ENCODE measurements at places on chromosomes 7 and 10.
A peak's percentile ranks its signal among the peaks of the same experiment; 100 is the strongest.

- DNase-seq: peak; percentile 81
Measured at GRCh38 chr10:73076360-73077183, 20.1 kb downstream of the P4HA1 start.

DNA sequence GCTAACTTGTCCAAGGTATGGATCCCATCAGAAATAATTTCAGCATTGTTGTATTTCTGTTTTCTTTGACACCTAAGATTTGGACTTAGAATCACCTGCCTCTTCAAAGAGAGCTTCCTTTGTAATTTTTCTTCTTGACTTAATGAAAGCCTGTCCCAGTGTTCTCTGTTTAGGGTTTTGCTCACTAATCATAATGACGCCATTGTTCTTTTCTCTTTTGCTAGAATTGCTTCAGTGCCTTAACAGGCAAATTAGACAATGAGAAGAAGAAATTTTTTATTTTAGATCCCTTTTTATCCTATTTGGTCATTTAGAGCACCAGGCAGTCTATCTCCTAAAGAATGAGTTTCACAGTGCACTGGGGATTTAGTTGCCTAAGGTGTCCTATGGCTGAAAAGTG is 128.5 kb downstream of the SND1 start:
- no peak for DNase-seq

- no peak for DNase-seq
Measured at GRCh38 chr10:16521311-16522016, at the start of gene C1QL3. C1QL3 (minus strand) TSS chr10:16521879; CDS start chr10:16521065, 814 bp downstream.

DNA sequence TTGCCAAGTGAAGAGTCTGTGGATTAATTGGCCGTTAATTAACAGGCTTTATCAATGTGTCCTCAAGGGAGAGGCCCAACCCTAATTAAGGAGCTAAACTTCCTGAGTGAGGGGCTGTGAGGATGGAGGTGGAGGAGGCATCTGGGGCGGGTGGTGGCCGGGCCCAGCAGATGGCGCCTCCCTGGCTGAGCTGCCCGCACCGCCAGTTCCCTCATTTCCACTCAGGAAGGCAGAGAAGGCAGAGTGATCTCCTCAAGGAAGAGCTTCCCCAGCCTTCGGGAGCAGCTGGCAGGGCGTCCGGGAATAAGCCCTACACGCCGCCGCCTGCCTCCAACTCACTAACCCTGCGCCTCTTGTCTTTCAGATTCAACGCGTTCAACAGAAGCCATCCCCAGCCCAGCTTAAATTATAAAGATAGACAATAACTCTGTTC is 112.2 kb downstream of the CYTH3 start:
- peak; percentile 70 for DNase-seq

DNA sequence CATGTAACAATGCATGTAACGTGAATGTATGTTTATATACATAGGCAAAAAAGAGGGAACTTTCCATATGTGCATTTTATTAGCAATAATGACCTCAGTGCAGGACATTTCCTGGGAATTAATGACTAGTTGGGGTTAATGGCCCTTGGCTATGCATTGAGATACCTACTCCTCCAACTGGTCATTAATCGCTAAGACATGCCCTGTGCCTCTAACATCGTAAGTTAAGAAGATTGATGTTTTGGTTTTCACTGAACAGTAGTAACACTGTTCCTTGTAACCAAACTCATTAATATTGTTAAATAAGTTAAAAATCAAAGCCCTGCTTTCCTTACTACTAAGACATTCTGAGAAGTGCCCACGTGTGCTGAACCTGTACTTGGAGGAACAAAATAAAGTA is 61.7 kb downstream of the SEMA3D start:
- no peak for DNase-seq

DNA sequence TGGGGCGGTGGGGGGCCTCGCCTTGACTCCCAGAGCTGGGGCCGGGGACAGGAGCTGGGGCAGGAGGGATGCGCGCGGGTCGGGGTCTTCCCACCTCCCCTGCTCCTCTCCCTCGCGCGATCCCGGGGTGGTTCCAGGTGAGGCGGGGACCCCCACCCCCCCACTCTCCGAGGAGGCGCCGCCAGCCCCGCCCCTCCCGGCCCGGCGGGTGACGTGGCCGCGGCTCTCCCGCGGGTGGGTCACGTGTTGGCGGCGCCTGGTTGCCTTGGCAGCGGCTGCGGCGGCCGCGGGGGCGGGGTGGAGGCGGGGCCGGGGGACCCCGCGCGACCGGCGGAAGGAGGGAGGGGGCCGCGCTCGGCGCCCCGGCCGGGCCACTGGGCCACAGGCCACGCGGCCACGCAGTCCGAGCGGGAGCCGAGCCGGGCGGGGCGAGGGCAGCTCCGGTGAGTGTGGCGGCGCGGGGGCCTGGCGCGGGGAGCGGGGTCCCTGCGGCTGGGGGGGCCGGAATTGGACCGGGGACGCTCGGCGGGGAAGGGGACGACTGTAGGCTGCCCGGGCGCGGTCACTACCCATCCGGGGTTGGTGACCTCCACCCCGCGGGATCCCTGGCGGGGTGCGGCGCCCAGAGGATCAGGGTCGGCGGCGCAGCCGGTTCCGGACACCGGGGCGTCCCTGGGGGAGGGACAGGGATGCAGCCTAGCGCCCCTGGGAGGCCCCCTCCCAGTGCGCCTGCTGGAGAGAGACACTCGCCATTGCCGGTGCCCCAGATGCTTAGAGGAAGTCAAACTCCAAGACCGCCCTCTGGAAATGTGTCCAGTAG is at the start of gene ORAI2:
ORAI2 (plus strand) TSS at position 357 of the 820 bp plus-strand sequence. CDS start 5,382 bp downstream, outside the sequence.
- peak; percentile 45 for DNase-seq

DNA sequence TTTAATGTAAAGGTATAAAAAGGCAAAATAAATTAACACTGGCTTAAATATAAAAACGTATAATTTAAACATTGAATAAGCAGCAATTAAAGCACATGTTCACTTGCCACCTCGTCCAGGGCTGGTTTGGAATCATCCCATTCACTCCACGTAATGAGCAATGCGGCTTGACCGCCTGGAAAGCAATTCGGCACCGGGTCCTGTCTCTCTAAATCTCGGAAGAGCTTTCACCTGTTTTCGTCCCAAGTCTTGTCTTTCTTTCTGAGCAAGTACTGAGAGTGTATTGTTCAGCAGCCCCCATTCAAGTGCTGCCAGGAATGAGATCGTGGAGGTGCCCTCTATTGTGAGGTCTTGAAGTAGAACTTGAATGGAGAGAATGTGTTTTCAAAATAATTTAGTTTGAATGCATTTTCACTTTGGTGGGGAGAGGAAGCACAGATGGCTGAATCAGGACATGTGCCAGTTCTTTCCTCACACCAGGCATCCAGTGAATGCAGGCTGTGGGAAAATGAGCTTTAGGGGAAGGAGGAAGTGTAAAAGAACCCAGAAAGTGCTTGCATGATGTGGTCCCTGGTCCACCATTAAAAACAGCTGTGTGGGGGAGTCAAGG is 515.2 kb downstream of the REEP3 start:
- no peak for DNase-seq

DNA sequence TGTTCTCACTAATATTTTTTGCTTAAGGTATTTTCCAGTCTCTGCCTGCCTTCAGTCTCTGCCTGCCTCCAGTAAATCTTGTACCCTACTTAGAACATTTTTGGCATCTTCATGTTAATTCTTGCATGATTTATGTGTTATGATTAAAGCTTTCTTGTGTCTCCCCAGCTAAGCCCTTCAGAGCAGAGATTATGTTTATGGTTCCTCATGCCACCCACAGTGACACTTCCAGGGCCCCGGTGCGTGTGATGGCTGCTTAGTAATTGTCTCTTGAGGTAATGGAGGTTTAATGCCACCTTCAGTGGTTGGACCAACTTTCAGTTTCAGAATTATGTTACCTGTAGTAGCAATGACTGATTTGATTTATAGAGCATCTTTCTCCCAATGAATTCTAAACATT is 70.6 kb upstream of the MET start:
- no peak for DNase-seq

- no peak for DNase-seq
Measured at GRCh38 chr10:104680467-104681401, 39.6 kb downstream of the SORCS3 start.

DNA sequence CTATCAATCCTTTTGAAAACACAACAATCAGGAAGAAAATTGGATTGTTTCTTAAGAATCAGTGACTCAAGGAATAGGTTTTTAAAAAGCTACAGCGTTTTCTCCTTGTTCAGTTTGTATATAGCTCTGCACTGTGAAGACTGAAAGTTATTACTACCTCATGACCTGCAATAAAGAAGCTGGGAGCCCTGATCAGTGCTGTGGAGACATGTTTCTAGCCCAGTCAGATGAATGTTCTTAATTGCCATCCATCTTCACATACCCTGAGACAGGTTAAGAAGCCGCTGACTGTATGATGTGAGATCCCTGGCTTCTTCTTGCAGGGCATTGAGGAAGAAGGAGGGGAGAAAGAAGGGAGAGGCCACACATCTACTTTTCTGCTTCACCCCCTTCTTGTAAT is 58.0 kb upstream of the VWC2 start:
- DNase-seq: no peak

GRCh38 chr7:126780993-126781392 is 471.7 kb downstream of the GRM8 start:
- no peak for DNase-seq

GRCh38 chr10:112950714-112951358 is 789 bp downstream of the TCF7L2 start:
- DNase-seq: no peak

GRCh38 chr10:98332623-98333269 is 64.8 kb upstream of the LOXL4 start:
- no peak for DNase-seq

DNA sequence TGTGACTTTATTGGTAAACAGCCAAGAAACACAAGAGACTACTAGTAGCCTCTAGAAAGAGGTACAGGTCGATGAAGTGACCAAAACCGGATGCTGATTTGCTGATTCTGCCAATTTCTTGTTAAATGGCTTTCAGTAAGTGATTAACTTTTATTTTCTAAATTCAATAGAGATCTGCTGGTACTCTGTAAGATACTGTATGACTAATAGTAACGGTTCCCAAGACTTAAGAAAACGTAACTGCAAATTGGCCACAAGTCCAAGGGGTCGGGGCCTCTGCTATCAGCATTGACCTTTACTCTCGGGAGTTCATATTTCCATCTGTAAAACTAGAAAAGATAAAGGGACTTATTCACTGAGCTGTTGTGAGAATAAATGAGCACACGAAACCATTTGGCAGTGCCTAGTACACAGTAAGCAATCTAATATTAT is 1.4 kb downstream of the FAM3C start:
- no peak for DNase-seq

GRCh38 chr10:37957841-37958240 is 18.6 kb downstream of the ZNF25 start:
- no peak for DNase-seq

DNA sequence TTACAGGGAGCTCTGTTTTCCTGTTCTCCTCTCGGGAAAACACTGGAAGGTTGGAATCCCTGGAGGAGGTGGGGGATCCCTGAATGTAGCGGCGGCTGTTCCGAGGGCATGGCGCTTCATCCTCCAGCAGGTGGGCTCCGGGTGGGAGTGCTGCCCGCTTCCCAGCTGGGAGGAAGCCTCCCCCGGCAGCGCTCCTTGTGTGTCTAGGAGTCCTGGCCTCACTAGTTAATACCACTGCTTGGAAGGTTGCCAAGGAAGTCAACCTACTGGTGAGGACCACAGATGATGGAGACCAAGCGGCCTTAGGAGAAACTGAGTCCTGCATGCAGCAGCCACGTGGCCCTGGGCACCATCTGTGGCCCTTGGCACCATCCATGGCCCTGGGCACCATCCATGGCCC is 151.9 kb upstream of the PFKP start:
- no peak for DNase-seq

GRCh38 chr10:114131094-114131493 is 42.9 kb downstream of the CCDC186 start:
- no peak for DNase-seq

GRCh38 chr7:141431140-141431479 is 120.1 kb upstream of the AGK start:
- no peak for DNase-seq

GRCh38 chr10:96118604-96119450 is 11.3 kb upstream of the ZNF518A start:
- DNase-seq: no peak

DNA sequence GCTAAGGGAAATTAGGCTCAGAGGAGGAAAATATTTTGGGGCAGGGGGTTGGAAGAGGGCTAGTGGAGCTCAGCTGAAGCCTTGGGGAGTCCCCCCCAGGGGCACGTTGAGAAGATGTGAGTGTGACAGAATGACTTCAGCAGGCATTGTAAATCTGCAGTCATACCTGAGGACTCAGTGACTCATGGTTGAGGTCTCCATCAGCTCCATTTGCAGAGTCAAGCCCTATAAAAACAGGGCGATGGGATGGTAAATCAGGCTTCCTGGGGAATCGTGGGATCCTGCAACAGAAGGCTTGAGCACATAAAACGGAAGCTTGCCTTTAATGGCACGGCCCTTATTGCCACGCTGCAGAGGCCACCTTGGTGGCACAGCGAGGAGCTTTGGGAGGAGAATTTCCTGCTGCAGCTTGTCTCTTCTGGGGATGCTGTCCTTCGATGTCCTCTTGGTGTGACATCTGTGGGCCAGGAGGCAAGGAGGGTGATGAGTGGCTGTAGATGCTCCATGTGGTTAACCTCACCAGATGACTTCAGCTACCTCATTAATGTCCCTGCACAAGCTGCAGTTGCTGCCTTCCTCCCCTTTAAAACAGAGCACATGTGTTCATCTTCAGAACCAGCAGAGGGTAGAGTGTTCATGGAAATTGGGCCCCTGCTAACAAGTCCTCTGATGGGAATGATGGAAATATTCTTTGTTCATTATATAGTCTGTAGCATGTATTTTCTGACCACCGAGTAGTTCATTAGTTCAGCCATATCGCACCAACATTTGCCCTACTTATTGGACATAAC is 285.9 kb downstream of the LRMDA start:
- no peak for DNase-seq

DNA sequence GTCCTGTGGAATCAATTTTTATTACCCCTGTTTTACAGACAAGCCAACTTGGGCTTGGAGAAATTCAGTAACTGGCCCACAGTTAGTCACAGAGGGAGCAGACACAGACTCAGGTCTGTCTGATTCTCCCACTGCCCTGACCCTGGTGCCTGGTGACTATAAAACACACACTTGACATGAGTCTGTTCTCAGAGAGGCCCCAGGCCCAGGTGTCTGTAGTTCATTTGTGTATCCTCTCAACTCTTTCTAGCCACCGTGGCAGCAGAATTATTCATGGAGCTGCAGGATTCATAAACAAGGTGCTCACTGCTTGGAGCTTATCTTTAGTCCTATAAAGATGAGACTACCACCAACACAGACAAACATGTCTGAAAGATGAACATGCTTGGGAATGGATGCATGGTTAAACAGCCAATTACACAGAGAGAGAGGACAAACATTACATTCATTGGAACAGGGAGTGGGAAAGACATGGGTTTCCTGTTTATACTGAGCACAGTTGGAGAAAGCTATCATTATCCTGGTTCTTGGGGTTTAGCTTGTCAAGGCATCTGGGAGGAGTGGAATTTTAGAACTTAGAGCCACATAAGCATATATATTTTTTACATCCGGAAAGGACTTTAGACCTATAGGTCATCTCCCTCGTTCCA is 79.1 kb upstream of the PDCD4 start:
- DNase-seq: no peak

GRCh38 chr7:282621-283020 is 7.3 kb upstream of the FOXL3 start:
- DNase-seq: no peak
